ENCODE measurements at places on chromosomes 5 and 9.

- no peak for DNase-seq
These were observed 16.6 kb downstream of the TUT7 start for GRCh38 chr9:86337469-86338108.

- no peak for DNase-seq
These were observed 159.3 kb upstream of the TARS1 start for GRCh38 chr5:33281431-33281843.

GRCh38 chr9:99365233-99365980 is 143.3 kb downstream of the SEC61B start:
- no peak for DNase-seq

GRCh38 chr5:17127743-17128231 is 89.6 kb upstream of the BASP1 start:
- DNase-seq = no peak

DNA sequence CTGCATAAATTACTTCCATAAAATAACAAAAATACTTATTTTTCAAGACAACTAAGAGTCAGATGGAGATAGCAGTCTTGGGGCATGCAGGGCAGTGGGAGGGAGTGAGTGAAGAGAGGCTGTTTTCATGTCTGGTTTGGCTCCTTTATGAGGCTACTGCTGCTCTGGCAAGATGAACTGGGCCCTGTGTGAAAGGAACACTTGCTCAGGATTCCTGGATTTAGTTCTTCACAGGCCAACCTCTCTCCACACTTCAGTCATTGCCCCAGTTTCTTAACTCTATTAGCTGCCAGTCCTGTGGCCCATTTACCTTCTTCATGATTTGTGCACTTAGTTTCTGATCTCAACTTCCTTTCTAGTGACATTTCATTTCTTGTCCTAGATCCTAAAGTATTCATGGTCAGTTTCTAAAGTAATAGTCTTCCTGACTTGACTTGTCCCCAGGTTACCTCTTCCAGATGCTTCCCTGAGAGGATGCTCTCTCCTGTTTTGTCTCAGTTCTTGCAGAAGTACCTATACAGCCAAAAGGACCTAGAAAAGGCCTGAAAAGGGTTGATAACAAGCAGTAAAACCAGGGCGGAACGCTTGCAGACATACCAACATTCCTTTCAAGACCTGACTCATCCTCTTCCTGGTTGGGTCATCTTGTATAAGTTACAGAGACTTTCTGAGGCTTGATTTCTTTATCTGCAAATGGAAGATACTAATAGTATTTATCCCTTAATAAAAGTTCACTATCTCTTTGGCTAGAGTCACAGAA is 77.0 kb upstream of the ZFAND5 start:
- no peak for DNase-seq

DNA sequence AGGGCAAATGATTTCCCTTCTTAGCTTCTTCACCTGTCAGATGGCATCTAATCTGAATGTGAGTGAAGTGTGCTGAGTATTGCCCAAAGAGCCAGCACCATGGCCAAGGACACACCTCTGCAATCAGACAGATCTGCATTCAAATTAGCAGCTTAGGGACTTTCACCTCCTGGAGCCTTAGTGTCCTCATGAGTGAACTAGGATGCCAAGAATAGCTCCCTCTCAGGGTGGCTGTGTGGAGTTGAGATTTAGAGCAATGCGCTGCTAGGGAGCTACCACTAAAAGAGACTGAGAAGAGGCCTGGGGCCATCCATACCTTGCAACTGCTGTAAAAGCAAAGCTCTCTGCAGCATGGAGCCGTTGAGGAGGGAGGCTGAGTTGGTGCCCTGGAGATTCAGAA is 1.4 kb downstream of the CIZ1 start:
- no peak for DNase-seq

DNA sequence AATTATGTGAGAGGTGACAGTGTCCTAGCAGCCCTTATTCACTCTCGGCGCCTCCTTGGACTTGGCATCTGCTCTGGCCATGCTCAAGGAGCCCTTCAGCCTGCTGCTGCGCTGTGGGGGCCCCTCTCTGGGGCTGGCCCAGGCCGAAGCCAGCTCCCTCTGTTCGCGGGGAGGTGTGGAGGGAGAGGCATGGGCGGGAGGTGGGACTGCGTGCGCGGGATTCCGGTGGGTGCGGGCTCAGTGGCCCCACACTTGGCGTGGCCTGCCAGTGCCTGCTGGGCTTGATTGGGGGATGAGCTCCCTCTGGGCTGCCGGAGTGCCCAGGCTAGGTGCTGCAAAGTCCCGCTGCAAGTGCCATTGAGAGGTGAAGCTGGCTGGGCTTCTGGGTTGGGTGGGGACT is 12.9 kb upstream of the DMRTA1 start:
- DNase-seq = no peak

GRCh38 chr5:160188141-160189015 is 40.9 kb upstream of the FABP6 start:
- DNase-seq = no peak

GRCh38 chr9:86643946-86644674 is 289.9 kb upstream of the TUT7 start:
- no peak for DNase-seq

- no peak for DNase-seq
These were observed 199.6 kb downstream of the CRB2 start for GRCh38 chr9:123555646-123556045.

DNA sequence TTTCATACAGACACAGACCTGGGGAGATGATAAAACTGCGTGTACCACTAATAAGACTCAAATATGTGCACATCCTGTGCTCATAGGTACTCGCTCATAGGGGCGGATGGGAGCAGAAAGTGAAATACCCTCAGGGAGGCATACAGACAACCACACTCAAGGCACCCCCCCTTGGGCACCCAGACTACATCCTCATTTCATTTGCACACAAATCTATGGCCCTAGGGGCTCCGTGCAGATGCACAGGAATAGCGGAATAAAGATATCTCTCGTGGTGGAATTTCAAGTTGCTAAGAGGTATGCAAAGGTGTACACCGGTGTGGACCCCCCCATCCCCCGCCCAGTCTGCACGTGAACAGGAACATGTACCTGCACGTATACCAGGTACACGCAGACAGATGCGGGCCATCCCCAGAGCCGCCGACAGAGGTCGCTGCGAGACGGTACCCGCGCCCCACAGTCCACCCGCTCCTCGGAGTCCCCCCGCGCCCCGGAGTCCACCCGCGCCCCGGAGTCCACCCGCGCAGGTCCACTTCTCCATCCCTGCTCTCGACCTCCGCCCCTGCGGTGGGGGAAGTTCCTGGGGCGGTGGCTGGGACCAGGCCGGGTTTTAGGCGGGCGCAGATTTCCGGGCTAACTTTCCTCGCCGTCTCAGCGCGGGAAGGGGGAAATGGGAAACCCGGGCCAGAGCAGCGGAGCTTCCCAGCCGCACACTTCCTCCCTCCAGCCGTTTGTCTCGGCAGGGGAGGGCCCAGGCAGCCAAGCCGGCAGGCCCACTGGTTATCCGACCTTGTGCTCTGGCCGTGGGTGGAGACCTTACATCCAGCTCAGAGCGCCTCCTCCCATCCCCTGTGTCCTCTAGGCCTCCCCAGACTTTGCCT is 1.0 kb upstream of the IL12B start:
- peak; percentile 73 for DNase-seq

DNA sequence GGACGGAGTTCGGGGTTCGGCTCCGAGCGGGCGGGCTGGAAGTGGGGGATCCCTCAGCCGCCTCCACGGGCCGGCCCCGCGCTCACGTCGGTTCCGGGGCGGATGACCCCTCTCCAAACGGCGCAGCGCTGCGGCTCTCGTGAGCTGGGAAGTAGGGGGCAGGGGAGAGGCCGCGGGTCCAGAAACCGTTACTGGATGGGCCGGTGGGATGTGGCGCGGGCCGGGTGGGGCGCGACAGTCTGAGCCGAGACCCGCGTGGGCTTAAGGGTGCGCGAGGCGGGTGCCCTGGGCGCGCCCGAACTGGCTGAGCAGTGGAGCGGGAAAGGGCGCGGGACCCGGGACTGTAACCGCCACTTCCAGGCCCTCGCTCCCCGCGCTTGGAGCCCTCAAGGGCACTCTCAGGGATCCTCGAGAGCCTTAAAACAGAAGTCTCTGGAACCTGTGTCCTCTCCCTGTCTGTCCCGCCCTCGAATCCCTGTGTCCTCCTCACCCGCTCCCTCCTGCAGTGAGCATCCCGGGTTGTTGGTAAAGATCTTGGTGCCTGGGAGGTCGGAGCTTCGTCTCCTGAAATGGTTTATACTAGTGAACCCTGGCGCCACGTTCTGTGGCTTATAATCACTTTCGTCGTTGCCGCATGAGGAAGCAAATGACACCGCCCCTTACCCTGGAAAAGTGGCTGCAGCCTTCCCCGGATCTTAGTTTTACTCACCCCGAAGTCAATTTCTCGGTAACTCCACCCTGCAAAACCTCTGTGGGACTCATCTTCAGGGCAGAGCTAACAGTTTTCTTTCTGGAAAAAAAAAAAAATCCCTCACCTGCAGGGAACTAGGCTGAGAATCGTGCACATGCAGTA is 571 bp upstream of the MARCHF11 start:
- no peak for DNase-seq

DNA sequence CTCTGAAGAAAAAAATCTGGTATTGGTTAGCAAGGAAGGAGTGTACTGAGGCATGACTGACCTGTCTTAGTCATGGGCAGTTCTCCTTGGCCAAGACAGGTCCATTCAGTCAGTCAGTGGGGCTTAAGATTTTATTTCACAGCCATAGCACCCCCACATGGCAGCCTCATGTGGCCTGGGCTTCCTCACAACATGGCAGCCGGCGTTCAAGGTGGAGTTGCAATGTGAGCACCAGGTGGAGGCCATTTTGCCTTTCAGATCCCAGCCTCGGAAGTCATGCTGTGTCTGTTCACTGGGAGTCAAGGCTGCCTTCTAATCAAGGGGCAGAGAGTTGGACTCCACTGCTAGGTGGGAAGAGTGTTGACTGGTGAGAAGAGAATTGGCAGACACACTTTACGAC is 10.3 kb upstream of the CARD19 start:
- no peak for DNase-seq

- no peak for DNase-seq
These were observed 105.7 kb downstream of the ATG10 start for GRCh38 chr5:82077496-82077895.

- no peak for DNase-seq
These were observed 17.7 kb upstream of the TCOF1 start for GRCh38 chr5:150339841-150340240.

DNA sequence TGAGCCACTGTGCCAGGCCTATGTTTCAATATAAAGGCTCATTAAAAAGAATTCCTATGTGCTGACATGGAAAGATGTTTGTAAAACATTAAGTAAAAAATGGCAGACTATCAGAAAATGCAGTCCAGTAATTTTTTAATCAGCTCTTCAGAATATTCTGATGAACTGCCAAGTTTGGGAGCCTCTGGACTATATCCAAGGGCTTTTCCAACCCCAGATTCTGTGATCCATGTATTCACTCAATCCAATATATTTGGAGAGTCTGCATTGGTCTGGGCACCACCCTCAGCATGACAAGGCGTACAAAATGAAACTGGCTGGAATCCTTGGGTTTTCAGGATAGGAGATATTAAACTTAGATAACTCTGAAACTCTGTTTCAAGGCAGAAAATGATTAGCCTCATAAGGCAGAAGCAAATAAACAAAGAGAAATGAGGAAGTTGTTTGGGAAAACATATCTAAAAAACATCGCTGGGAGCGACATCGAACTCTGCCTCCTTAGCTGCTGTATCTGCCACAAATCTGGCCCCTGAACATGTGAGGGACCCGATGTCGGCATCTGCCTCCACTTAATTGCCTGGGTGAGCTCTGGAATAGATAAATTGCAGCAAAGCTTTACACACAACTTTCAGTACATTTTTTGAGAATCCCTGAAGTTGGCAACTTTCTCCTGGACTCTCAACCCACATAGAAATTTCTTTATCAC is 14.4 kb downstream of the PDE6A start:
- no peak for DNase-seq

DNA sequence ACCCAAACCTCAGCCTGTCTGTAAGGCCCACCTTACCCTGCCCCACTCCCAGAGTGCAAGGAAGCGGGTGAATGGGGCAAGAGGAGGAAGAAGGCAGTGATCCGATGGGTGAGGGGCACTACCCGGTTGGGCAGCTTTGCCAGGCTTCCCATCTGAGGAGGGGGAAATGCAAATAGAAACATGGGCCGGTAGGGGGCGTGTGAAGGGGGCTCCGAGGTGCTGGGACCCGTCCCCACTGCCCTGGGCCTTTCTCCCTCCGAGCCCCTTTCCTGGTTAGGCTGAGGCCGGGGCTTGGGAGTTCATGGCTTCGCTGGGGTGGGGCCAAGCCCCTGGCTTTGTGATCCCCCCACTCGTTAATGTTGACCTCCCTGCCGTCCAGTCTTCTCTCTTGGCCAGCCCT is 23.6 kb upstream of the MYORG start:
- no peak for DNase-seq

DNA sequence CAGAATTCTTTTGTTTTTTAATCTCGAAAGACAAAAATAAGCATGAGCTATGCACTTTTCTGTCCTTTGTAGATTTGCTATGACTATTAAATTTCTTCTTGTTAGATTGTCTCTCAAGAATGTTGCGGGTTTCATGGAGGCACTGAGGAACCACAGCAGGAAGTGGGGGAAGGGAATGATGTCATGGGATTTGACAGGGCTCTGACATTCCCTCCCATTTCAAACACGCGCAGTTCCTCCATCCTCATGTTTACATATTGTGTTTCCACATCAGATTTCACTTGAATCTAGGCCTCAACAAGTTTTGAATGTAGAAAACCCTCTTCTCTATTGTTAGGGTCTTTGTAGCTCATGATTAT is 154.8 kb downstream of the PALM2AKAP2 start:
- DNase-seq = no peak

DNA sequence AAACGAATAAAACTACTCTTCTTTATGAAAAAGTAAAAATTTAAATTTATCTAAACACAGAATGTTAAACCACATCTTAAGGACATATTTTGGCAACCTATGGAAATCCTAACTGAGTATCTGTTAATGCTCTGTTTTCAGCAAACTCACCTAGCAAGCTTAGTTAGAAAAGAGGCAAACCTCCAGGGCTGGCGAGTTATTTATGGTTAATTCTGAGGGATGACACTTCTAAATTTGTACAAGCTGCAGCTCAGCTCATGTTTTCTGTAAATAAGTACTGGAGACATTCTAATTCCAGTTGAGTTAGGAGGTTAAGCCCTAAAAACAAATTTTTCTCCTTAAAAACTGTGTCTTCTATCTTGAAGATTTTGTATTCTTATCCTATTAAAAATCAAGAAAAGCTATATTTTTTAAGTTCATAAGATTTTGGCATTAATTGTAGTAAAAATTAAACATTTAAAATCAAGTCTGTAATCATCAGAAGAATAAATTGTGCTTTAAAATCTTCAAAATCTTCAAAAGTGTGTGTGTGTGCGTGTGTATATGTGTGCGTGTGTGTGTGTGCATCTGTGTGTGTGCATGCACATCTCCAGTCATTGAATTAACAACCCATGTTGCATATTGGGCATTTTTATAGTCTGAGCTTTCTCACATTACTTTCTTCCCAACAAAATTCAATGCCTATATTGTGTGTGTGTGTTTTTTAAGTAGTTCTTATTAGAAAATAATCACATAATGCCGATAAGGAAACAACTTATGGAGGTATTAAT is 127.8 kb downstream of the CCDC192 start:
- DNase-seq = no peak

GRCh38 chr5:1099926-1100663 is 11.8 kb downstream of the SLC12A7 start:
- DNase-seq = no peak
